HCT116 (cell line): ENCODE measurements at places on chromosomes 5 and 9. TPM values are rescaled to one million over a fixed set of nuclear protein-coding genes. Genes with fewer than 3 reads are reported as not detected.

DNA sequence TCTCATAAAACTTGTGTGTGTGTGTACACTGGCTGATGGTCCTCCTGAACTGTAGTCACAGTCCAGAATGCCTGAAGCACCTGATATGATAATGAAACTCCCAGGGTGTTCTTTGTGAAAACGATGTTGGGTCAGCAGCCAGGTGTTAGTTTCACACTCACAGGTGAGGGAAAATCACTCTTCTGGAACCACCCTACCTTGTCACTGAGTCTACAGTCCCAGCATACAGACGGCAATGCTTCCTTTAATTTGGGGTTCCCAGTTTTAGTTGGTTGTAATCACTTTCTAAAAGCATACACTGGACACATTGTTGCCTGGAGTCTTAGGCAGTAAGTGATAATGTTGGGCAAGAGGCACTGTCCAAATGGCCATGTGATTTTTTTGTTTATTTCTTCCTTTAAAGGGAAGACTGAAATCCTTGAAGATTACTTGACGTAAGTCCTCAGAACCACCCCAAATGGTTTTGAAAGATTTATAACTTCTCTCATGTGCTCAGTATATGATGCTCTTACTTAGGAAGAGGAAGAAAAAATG, 18.2 kb upstream of the MGAT1 start:
- DNase-seq: no peak

Gene SPATA31D4
- total RNA-seq: not detected

DNA sequence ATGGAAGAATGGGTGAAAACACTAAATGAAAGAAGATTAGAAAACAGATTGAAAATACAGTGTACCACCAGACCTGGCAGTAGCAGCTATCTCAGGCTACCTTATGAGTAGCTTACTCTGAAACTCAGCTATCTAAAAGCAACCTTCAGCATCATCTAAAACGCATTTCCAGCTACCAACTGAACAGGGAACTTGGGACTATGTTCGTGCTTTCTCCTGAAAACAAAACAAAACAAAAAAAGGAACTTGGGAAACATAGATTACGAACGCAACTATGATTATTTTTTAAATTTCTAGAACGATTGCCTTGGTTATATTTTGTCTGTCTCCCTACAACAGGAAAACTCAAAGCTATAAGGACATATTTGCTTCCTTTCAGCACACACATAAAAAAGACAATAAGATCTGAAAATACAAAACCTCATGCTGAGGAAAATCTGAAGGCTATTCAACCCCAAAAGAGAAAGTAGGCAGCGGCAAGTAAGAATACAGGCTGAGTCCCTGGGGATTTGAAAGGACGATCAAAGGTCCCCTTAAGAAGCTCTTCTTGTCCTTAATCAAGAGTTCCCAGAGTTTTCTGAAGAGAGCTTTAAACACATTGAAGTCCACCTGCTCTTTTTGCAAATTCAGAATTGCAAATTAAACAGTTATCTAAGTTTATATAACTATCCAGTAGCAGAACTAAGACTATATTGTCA, 53.4 kb downstream of the OR2K2 start:
- DNase-seq: no peak

- no peak for DNase-seq
Observed at GRCh38 chr9:106874652-106875051, 11.7 kb downstream of the ZNF462 start.

DNA sequence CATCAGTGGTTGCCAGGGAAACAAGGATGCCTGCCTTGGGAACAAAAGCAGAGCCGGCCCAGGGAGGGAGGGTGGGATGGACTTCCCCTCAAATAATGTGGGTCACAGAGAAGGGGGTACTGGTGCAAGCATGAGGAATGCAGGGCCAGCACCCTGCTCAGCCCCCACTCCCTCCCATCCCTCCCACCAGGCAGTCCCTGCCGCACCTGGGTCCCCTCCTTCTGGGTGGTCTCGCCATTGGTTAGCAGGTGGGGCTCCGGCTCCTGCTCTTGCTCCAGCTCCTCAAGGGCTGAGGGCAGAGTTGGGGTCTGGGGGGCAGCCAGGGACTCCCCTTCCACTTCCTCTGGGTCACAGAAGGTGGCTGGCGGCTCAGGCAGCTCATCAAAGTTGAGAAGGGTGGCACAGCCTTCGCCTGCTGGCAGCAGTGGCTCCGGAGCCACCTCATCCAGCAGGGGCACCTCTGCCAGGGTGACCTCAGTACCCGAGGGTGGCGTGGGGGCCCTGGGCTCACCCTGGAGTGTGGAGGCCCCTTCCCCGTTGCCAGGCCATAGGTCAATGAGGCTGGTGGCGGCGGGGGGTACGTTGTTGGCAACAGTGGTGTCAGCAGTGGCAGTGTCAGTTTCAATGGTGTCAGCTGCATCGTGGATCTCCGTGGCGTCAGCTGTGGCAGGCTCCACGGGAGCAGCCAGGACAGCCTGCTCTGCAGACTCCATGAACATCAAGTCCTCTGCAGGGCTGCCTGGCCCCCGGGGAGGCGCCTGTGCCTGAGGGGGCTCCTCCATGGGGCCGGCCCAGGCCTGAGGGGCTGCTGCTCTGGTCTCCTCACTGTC, 11.5 kb downstream of the PRR7 start:
- DNase-seq: no peak
